Coronary artery (tissue), 2 donors: ENCODE measurements at places on chromosomes 16 and 17.
A peak's percentile ranks its signal among the peaks of the same experiment; 100 is the strongest.

DNA sequence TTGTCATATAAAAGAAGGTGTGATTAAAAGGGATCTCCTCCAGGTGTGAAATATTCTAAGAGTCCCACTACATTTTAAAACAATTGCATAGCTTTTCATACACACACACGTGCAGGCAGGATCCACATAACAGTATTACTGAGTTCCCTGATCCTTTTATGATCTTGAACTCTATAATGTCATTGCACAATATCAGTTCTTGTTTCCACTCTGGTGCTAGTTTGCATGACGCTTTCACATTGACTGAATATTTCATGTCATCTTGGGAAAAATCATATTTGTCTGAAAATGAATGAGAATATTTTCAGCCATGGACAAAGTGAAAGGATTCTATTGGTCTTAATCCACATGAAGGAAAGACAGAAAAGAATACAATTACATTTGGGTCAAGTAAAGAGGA is 703.8 kb downstream of the CDH8 start:
- no peak for DNase-seq

- DNase-seq: no peak
These were observed 1.6 kb downstream of the PRSS41 start for GRCh38 chr16:2799859-2800226.

GRCh38 chr16:79437764-79438751 is 162.5 kb downstream of the MAF start:
- DNase-seq: peak; percentile 80

DNA sequence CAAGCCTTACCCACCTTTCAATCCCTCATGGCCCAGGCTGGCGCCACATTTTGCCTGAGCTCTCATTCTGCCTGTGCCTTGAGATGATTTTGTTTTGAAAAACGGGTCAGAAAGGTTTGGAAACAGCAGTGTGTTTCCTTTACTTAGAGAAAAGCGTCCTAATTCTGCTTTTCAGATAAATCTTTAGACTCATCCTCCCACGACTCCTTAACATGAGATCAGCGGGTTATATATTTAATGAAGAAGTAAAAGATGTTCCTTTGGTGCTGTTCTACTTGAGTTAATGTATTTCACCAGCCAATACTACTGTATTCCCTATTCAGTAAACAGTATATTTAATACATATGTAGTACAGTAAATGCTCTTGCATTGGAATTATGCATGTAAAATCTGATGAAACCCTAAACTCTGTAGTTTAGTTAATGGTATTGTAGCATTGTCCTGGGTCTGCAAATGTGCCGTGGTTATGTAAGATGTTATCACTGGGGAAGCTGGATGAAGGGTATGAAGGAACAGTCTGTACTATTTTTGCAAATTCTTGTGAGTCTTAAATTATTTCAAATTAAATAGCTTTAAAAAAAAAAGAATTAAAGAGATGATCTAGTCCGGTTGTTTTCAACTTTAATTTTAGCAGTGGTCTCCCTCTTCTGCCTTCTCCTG is 199.4 kb upstream of the CACNG5 start:
- no peak for DNase-seq

DNA sequence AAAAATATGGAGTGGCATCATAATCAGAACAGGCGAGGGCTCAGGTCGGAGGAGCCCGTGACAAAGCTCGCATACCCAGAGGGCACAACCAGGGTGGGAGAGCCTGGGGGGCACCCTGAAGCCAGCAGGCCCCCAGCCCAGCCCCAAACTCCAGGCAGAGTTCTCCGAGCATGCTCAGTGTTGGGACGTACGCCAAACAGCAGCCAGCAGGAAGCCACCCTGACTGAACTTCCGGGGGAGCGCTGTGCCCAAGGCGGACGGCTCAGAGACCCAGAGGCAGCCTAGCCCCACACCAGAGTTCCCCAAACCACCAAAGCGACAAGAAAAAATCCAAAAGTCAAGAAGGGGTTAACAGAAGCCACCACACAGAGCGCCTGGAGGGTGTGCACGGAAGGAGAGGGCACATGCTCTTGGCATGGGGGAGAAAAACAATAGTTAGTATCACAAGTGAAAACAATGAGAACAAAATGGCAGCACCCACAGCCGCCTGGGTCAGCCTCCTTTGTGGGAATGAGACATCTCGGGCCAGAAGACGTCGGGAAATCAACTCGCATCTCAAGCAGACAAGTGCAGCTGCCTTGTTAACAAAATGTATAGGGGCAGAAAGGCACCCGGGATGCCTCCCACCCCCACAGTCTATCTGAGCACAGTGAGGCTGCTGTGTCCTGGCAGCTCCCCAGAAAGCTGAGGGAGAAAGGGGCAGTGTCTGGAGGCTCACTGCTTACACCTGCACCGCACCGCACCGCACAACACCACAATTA is 11.9 kb downstream of the EXOC7 start:
- DNase-seq: no peak

GRCh38 chr16:9013508-9013864 is 49.8 kb upstream of the USP7 start:
- no peak for DNase-seq

GRCh38 chr17:45302649-45303173 is 14.1 kb downstream of the MAP3K14 start:
- no peak for DNase-seq

GRCh38 chr17:50631908-50632571 is 2.6 kb upstream of the ABCC3 start:
- DNase-seq: no peak

- DNase-seq: no peak
These were observed 100.1 kb upstream of the CHMP6 start for GRCh38 chr17:80891397-80892018.

DNA sequence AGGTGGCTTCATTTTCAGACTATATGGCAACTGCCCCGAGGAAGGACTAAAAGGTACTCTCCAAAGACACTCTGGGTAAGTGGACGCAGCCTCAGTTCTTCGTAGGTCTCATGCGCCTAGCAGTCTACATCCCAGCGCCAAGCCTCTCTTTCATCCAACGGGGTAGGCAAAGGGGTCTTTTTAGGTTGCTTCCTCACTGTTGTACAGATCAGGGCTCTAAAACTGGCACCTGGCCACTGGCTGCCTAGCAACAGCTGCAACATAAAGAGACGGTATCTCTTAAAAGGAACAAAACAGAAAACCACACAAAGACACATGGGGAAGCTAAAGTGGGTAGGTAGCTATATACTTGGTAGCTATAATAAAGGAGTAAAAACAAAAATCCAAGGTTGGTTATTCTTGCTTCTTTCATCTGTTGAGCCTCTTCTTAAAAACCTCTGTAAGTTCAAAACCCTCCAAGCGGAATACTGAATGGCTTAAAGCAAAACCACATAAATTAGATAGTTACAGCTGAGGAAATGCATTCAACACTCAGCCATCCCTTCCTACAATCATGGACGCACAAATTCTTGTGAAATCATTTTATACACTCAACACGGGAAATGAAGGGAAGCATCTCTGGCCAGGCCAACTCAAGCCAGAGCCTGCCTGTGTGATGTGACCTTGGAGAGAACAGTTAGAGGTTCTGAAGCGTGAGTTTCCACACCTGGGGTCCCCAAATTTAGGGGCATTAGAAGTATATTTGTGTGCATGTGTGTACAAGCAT is 22.7 kb downstream of the CYTH1 start:
- DNase-seq: no peak

GRCh38 chr17:27612160-27612770 is 18.7 kb upstream of the LGALS9 start:
- no peak for DNase-seq

DNA sequence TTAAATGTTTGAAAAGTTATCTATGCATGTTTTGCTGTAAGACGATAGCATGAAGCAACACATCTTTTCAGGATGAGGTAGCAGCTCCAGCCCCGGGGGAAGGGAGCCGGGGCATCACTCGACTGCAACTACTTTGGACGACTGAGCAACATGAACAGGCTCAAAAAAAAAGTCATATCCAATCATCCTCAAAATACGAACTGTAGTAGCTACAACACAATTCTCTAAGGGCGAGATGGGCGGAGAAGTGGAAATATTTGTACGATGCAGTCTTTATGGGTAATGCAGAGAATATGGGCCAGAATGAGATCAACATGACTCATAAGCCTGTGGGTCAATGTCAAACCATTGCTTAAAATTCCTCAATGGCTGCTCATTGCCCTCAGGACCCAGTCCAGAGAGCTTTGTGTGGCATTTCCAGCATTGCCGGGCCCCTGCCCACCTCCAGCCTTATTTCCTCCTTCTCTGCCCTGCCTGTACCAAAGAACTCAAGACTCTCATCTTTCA is 17.7 kb upstream of the SMURF2 start:
- no peak for DNase-seq

DNA sequence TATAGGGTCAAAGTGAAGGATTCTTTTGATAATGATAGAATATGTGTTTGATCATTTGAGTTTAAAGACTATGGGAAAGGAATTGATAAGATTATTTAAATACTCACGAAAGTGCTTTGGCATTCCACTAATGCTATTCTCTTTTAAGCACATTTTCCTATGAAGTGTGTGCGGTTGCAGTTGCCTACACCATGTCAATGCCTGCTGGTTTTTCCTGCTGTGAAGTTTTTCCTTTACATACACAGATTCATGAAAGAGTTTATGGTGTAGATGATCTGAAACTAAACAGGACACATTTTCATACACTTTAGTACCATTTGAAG is 78.7 kb downstream of the VMP1 start:
- DNase-seq: no peak

- DNase-seq: no peak
These were observed 77.7 kb downstream of the AATF start for GRCh38 chr17:37026531-37026869.

DNA sequence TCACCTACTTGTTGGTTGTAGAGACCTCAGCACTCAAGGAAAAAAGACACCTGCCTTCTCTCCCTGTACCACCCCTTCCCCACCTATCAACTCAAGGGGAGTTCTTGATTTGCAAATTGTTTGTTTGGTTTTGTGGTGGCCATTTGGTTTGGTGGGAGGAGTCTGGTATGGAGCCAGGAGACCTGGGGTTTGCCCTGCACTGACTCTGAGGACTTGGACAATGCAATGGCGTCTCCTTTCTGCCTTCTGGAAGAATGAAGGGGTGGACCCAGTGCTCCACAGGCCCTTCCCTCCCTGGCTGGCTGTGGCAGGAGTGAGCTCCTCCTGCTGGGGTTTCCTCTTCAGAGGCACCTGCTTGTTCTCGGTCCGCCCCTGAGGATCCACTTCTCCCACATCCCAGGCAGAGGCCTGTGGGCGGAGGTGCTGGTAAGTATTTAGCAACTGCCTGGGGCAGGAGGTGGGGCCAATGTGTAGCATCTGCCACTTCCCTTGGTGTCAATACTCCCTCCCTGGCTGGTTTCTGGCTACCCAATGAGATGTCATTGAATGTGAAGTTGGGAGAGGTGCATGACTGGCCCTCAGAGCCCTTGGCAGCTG is 164.5 kb downstream of the NTN1 start:
- no peak for DNase-seq
